Neural progenitor cell (in vitro differentiated cells): ENCODE measurements at places on chromosomes 16 and 17.

DNA sequence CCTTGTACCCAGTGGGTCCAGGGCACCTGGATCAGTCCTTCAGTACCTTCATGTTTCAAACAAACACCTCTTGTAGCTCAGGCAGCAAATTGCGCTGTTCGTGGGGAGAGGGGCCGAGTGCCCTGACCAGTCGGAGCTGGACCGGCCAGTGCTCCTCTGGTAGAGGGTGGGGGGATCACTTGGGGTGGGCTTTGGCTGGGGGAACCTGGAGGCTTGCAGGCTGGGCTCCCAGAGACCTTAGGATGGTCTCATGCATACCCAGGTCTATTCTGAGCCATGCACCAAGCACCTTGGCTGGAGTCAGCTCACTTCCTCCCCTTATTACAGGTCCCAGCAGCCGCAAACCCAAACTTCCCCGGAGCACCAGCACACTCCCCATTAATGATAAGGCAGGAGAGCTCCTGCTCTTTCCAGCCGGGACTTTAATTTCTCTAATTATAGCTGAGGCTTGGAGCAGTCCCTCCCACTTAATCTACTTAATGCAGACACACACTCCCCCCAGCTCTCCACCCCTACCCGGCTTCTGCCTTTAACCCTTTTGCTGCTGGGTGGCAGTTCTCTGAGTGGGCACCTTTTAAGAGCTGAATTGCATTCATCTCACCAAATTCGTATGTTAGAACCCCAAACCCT is 26.3 kb upstream of the MGAT5B start:
- peak overlapping the region; percentile 48 for H3K4me3 ChIP-seq
- peaks cover 21% of the 10 kb centered on the region for H3K4me1 ChIP-seq
- H3K36me3 ChIP-seq, result no peaks in the 10 kb centered on the region
- H3K27ac ChIP-seq, result peak overlapping the region; percentile 22
- DNase-seq, result peak; percentile 57

- DNase-seq, result no peak
- H3K27ac ChIP-seq, result no peak overlapping the region
- H3K4me3 ChIP-seq, result no peak overlapping the region
- no peaks in the 10 kb centered on the region for H3K36me3 ChIP-seq
- no peaks in the 10 kb centered on the region for H3K4me1 ChIP-seq
- H3K27me3 ChIP-seq, result no peaks in the 10 kb centered on the region
Measured at GRCh38 chr16:51343411-51343810, 192.3 kb upstream of the SALL1 start.

GRCh38 chr17:43986225-43986981 is 18.0 kb upstream of the NAGS start:
- peaks cover 19% of the 10 kb centered on the region for H3K4me1 ChIP-seq
- no peaks in the 10 kb centered on the region for H3K36me3 ChIP-seq
- DNase-seq, result no peak
- no peak overlapping the region for H3K4me3 ChIP-seq

- H3K27ac ChIP-seq, result no peak overlapping the region
- no peak overlapping the region for H3K4me3 ChIP-seq
- no peaks in the 10 kb centered on the region for H3K27me3 ChIP-seq
- H3K36me3 ChIP-seq, result no peaks in the 10 kb centered on the region
Measured at GRCh38 chr16:29662729-29663015, 375 bp upstream of the SPN start.

GRCh38 chr17:17567631-17568030 is 23.9 kb downstream of the PEMT start:
- no peaks in the 10 kb centered on the region for H3K27me3 ChIP-seq
- no peak overlapping the region for H3K4me3 ChIP-seq
- DNase-seq, result no peak
- H3K4me1 ChIP-seq, result peaks cover 12% of the 10 kb centered on the region
- no peak overlapping the region for H3K27ac ChIP-seq

DNA sequence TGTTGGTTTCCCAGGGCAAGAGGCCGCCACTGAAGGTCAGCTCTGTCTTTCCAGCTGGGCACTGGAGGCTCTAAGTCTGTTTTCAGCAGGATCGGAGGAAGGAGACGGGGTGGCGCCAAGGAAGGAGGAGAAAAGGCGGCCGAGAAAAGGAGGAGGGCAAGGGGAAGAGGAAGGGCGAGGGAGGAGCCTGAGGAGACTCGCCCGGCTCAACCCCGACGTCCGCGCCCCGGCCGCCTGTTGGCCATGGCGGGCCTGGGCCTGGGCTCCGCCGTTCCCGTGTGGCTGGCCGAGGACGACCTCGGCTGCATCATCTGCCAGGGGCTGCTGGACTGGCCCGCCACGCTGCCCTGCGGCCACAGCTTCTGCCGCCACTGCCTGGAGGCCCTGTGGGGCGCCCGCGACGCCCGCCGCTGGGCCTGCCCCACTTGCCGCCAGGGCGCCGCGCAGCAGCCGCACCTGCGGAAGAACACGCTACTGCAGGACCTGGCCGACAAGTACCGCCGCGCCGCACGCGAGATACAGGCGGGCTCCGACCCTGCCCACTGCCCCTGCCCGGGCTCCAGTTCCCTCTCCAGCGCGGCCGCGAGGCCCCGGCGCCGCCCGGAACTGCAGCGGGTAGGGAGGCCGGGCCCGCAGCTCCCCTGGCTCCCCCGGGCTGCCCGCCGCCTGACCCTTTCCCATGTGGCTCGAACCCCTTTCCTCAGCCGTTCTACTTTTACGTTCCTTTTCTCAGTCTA is at the start of gene RNF135:
RNF135 (plus strand) TSS at position 209 of the 737 bp plus-strand sequence; CDS start at position 244, 35 bp downstream.
- no peaks in the 10 kb centered on the region for H3K27me3 ChIP-seq
- peaks cover 4% of the 10 kb centered on the region for H3K4me1 ChIP-seq
- DNase-seq, result peak; percentile 87
- peak within 1 kb of the TSS; percentile 13 for H3K27ac ChIP-seq

- DNase-seq, result no peak
- no peak overlapping the region for H3K27ac ChIP-seq
- H3K4me3 ChIP-seq, result no peak overlapping the region
- H3K36me3 ChIP-seq, result no peaks in the 10 kb centered on the region
- no peaks in the 10 kb centered on the region for H3K27me3 ChIP-seq
Measured at GRCh38 chr16:57646388-57647039, 18.1 kb downstream of the ADGRG1 start.

DNA sequence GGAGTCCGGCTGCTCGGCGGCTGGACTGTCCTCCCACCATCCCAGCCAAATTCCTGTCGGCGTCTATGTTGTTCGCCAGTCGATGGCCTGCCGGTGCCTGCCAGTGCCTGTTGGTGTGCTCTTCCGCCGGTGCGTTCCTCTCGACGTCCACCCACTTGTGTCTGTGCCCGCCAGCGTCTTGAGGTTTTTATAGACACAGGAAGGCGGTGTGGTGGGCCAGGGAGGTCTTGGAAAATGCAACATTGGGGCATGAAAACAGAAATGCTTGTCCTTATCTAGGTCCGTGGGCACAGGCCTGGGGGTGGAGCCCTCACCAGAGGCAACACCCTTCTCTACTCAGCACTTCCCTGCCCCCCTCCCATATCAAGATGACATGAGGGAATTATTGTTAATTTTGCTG is 167.8 kb downstream of the IRF8 start:
- DNase-seq, result no peak
- no peaks in the 10 kb centered on the region for H3K4me1 ChIP-seq
- no peak overlapping the region for H3K4me3 ChIP-seq
- no peaks in the 10 kb centered on the region for H3K36me3 ChIP-seq
- peaks cover 7% of the 10 kb centered on the region for H3K27me3 ChIP-seq
- no peak overlapping the region for H3K27ac ChIP-seq

GRCh38 chr16:50862818-50863643 is 121.1 kb downstream of the CYLD start:
- no peaks in the 10 kb centered on the region for H3K27me3 ChIP-seq
- no peak overlapping the region for H3K4me3 ChIP-seq
- no peaks in the 10 kb centered on the region for H3K4me1 ChIP-seq
- no peaks in the 10 kb centered on the region for H3K36me3 ChIP-seq
- no peak for DNase-seq

DNA sequence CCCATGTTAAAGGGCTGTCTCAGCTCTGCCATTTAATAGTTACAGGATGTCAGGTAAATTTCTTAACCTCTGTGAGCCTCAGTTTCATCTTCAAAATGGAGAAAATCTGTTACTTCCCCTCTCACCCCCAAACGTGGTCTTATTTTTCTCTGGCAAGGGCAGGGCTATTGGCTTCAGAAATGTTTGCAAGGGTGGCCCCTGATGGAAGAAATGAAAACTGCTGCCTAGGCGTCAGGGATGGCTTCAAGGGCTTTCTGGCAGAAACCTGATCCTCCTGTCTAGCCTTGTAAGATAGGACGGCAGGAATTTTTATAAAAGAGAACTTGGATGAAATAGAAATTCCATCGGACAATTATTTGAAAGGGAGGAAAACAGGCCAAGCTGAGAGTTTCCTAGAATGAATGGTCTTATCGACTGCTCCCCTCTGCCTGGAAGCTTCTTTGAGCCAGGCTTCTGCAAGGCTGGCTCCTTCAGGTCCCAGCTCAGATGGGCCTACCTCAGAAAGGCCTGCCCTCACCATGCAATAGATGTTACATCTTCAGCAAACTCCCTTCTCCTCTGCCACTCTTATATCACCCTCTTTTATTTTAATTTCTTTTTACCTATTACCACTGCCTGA is 43.0 kb upstream of the TANGO6 start:
- no peaks in the 10 kb centered on the region for H3K36me3 ChIP-seq
- no peaks in the 10 kb centered on the region for H3K27me3 ChIP-seq
- H3K27ac ChIP-seq, result no peak overlapping the region

DNA sequence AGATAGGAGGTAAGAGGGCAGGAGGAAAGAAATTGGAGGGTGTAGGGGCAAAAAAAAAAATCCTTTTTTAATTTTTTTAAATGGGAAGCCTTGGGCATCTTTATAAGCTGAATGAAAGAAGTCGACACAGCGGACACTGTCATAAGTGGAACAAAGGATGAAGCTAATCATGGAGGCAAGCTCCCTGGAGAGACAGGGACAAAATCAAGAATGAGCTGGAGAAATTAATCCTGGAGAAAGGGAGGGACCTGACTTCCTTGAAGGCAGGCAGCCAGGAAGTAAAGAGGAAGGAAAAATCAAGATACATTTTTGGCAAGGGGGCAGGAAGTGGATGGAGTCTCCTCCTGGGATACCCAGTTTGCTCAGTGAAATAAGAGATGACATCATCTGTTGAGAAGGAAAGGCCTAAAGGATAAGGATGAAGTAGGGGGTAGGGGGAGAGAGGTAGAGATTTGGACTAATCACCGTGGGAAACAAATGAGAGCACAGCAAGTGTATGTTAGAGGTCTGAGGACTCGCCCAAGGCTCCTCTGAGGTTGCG is 179.3 kb downstream of the SLC39A11 start:
- no peaks in the 10 kb centered on the region for H3K4me1 ChIP-seq
- H3K27me3 ChIP-seq, result no peaks in the 10 kb centered on the region
- H3K4me3 ChIP-seq, result no peak overlapping the region
- H3K36me3 ChIP-seq, result no peaks in the 10 kb centered on the region
- no peak overlapping the region for H3K27ac ChIP-seq

DNA sequence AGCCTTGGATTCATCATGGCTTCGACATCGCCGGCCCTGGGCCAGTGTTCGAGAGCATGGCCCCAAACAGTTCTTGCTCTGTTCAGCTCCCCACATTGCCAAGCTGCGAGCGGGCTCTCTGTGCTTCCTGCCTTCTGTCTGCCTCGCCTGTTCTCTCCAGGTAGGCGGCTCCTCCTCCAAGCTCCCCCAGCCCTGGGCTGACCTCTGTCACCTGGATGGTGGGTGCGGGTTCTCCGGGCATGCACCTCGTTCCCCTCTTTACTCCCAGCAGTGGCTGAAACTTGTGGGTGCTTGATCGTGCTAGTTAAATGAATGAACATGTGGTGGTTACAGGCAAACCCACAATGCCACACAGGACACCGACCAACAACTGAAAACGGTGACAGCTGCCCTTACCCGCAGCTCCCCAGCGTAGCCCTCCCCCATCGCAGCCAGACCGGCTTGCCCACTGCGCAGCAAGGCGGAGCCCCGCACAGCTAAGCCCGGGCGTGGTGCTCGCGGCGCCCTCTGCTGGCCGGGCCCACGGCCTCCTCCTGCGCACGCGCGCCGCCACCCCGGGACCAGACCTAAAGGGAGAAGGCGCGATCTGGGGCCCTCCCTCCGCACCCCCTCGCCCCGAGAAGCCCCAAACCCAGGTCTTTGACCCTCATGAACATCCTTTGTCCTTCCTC is 23.0 kb upstream of the EIF1 start:
- H3K4me3 ChIP-seq, result peak overlapping the region; percentile 49
- DNase-seq, result peak; percentile 92
- H3K27me3 ChIP-seq, result peaks cover 35% of the 10 kb centered on the region
- no peak overlapping the region for H3K27ac ChIP-seq

GRCh38 chr16:3959148-3959547 is 78.6 kb upstream of the CREBBP start:
- H3K4me3 ChIP-seq, result no peak overlapping the region
- H3K36me3 ChIP-seq, result no peaks in the 10 kb centered on the region
- peaks cover 4% of the 10 kb centered on the region for H3K4me1 ChIP-seq
- H3K27me3 ChIP-seq, result no peaks in the 10 kb centered on the region

DNA sequence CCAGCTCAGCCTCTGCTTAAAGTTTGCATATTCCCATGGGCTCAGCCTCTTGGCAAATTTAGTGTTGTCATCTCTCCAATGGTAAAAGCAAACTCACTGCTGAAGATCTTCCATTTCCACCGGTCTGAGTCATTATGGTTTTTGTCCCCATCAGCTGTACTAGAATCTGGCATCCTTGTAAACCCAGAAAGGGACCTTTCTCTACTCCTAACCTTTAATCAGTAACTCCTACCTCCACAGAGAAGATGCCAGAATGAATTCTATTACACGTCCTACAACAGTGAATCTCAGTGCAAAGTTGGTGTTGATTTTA is 45.8 kb downstream of the ZNF652 start:
- DNase-seq, result no peak
- H3K36me3 ChIP-seq, result no peaks in the 10 kb centered on the region
